ENCODE measurements at places on chromosomes 2 and 18.
A peak's percentile ranks its signal among the peaks of the same experiment; 100 is the strongest.

- no peak for DNase-seq
These were observed 75.8 kb downstream of the USP40 start for GRCh38 chr2:233490831-233491230.

GRCh38 chr18:13239171-13239956, 20.8 kb downstream of the LDLRAD4 start:
- DNase-seq = no peak

DNA sequence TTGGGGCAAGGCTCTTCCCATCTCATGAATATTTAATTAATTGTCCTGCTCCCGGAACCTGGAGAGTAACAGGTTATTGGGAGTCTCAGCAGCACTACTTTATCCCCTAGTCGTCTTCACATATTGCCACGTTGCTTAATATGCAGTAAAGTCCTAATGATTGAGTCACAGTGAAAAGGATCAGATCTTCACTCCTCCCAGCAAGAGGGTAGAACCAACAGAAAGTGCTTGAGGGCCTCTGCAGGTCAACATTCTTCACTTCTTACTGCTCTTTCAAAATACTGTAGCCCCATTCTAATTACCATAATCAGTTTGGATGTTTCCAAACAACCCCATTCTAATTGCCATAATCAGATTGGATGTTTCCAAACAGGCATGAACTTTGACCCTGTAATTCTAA, 801.0 kb downstream of the LRRTM4 start:
- no peak for DNase-seq

- DNase-seq = no peak
These were observed 2.2 kb upstream of the MAPRE2 start for GRCh38 chr18:35038881-35039491.

DNA sequence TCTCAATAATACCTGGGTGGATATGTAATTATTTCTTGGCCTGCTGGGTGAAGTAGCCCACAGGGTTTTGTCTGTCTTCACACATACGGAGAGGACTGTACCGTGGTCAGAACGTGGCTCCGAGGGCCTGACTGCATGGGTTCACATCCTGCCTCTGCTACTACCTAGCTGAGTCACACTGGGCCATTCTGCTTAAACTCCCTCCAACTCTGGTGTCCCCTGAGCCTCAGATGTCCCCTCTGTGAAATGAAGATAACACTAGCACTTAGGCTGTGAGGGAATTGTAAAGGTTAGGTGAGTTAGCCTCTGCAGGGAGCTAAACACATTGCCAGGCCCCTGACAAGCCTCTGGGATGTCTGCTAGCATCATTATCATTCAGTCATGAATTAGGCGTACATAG, 120.1 kb upstream of the NABP1 start:
- no peak for DNase-seq

DNA sequence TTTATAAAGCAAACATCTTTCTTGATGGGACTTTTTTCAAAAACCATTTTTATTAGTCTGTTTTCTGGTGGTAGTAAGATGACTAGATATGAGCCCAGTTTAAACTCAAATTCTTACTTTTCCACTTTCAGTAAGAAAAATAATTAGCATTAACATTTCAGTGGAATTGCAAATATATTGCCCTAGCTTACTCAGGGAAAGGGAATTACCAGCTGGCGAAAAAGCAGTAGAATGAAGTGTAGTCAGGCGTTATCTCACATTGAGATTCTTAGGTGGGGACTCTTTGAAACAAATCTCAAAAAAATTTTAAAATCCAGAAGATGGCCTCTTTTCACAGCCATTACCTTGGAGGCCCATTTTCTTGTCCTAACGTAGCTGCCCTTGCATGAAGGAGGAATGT, 65.8 kb downstream of the CRIM1 start:
- no peak for DNase-seq

DNA sequence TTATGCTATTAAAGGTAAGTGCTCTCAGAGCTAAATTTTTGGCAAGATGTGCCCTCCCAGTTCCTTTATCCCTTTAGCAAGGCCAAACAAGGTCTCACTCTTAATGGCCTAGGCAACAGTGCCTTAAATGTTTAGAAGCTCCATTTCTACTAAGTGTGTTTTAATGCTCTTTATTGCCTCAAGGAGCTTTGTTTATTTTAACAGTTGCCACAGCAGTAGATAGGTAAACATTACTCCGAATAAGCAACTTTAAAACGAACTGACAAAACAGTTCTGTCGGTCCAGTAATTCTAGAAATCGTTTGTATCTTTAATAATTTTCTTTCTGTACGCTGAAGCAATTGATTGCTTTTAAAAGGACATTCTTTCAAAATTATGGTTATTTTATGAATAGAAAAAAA, 74.5 kb downstream of the PIEZO2 start:
- DNase-seq = no peak

- DNase-seq = no peak
These were observed 96.1 kb upstream of the LMAN1 start for GRCh38 chr18:59454909-59455727.

DNA sequence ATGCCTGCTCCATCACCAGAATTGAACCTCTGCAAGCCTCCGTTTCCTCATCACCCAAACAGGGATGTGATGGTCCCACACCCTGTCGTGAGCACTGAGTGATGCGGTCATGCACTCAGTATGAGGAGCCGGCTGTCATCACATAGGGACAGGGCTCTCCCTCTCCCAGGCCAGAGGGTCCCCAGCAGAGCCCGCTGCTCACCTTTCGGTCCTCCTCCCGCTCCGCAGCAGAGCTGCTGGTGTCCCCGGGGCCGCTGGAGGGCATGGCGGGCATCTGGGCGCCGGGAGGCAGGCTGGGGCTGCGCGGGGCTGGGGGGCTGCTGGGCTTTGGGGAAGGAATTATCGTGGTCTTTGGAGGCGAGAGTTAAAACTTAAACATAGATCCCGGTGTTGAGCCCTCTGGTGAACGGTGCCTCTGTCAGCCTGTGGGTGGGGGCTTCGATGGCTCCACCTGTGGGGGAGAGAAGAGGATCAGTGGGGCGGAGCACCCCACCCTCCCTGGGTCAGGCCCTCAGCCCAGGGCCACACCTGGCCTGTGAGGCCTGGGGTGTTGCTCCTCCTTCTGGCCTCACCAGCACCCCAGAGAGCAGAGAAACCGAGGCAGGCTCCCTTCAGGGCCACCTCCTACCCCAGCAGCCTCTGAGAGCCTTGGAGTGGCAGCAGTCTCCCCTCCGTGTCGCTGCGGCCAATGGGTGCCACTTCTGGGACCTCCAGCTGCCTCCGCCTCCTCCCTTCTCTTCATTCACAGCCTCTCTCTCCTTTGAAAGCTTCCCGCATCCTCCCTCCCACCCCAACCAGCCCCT, 27.8 kb downstream of the DNMT3A start:
- no peak for DNase-seq

DNA sequence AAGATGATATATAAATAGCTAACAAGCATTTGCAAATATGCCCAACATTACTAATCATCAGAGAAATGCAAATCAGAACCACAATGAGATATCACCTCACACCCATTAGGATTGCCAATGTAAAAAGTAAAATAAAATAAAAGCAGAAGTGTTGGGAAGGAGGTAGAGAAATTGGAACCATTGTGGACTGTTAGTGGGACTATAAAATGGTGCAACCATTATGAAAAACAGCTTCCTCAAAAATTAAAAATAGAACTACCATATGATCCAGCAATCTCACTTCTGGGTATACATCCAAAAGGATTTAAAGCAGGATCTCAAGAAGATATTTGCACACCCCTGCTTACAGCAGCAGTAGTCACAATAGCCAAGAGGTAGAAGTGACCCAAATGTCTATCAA, 99.8 kb upstream of the DAPL1 start:
- no peak for DNase-seq

- no peak for DNase-seq
These were observed 67.0 kb downstream of the ASAP2 start for GRCh38 chr2:9273486-9274130.

- no peak for DNase-seq
These were observed 247.0 kb downstream of the TMX3 start for GRCh38 chr18:68467957-68468356.

- no peak for DNase-seq
These were observed 42.8 kb upstream of the LAPTM4A start for GRCh38 chr2:20094142-20094755.

GRCh38 chr2:190404487-190404886, 3.7 kb upstream of the MFSD6 start:
- DNase-seq = peak; percentile 21

DNA sequence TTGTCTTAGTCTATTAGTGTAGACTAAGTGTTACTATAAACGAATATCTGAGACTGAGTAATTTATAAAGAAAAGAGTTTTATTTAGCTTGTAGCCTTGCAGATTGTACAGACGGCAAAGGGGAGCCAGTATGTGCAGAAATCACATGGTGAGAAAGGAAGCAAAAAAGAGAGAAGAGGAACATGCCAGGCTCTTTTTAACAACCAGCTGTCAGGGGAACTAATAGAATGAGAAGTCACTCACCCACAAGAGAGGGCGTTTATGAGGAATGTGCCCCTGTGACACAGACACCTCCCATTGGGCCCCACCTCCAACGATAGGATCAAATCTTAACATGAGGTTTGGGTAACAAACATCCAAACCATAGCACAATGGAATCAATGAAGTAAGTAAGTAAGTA, 20.6 kb upstream of the ZNF804A start:
- no peak for DNase-seq

DNA sequence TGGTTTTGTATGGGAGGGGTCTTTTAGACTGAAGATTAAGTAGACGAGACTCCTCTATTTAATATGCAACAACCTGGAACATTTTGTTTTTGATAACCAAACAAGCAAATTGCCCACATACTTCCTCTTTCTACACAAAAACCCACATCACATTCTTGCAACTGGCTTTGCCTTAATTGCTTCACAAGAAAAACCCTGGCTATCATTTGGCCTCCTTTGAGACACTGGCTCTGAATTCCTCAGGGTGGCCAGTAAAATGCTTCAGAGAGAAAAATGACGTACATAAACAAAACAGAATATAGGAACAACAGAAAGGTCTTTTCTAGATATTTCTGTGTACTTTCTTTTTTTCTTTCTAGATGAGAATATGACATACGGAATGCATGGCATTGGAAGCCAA, 103.0 kb downstream of the TRIB2 start:
- DNase-seq = no peak

DNA sequence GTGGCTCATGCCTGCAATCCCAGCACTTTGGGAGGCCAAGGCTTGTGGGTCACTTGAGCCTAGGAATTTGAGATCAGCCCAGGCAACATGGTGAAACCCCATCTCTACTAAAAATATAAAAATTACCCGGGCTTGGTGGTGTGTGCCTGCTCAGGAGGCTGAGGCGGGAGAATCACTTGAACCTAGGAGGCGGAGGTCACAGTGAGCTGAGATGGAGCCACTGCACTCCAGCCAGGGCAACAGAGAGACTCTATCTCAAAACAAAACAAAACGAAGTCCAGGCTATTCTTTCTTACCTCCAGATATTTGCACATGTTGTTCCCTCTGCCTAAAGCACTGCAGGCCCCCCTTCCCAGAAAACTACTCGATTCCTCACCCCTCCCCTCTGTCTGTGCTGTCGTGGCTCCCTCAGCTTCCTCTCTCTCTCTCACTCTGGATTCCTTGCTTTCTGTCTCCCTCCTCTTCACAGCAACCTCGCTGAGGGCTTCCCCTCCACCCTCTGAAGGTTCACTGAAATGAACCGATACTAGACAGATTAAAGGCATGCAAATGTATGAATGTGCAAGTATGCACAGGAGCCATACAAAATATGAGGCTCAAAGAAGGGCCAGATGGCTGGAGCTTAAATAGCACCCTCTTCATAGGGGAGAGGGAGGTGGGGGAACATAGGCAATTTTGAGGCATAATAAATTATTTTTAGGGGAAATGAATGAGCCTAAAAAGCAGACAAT, 18.5 kb downstream of the TMEM177 start:
- DNase-seq = no peak

DNA sequence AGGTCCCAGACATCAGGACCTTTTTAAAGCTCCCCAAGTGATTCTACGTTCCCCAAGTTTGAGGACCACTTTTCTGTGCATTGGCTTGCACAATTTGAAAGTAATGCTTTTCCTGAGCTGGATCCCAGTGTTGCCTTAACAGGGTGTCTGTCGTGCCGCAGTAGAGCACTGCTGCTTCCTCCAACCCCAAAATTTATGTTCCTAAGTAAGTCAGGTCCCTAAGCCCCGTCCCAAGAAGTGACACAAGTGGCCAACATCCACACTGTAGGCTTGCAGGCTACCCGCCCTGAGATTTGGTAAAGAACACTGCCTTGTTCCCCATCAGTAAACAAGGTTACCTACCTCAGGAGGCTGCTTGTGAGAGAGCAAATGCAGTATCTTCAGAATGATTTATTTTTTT, 2.0 kb downstream of the SFT2D3 start:
- DNase-seq = no peak

DNA sequence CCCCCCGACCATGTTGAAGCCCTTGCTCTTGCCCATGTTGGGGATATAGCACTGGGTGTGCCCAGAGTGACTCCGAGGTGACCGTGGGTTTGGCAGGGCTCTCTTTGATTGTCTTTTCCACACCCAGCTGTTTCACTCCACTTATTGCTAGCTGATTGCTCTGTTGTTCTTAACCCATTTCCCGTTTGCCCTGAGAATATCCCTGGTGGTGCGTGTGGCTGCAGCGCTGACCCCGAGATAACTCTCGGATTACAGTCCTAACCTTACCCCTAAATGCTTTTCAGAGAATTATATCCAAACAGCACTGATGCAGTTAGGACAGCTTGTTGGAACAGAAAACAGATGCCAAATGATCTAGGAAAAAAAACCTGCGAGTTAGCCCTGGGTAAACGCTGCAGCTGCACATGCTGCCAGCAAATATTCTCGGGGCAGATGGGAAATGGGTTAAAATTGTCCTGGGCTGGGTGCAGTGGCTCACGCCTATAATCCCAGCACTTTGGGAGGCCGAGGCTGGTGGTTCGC, 34.3 kb upstream of the SNORC start:
- no peak for DNase-seq

DNA sequence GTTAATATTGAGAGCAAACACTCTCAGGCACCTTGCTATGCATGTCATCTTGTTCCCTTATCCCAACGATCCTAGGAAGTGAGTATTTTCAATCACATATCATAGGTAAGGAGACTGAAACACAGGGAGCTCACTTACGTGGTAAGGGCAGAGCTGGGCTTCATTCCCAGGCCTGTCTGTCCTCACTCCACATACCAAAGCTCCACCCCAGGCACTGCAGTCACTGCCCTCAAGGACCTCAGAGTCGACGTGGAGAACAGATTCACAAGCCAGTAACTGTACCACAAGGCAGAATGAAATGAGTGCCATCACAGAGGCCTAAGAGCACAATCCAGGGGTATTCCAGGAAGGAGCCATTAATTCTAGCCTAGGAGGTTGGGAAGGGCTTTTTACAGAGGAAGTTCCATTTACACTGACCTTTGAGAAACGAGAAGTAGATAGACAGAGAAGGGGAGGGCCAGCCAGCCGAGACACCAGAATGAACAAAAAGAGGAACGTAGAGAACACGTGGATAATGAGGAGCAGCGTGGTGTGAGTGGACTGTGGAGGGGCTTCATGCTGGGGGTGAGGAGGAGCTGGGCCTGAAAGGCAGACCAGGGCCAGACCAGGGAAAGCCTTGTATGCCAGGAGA, 48.6 kb downstream of the KIAA2012 start:
- no peak for DNase-seq

DNA sequence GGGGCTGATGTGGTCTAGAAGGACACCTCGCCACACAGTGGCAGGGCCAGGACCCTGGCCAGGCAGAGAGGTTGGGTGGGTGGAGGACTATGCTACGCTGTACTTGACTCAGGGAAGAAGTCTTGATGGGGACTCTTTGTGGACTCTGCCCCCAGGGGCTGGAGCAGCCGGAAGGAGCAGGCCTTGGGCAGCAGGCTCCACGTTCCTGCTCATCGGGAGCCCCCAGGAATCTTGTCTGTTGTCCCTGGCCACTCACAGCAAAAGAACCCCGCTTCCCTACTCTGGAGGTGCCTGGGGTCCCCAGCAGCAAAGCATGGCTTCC, 79.0 kb downstream of the POLR1A start:
- DNase-seq = no peak

All from stimulated activated CD4-positive, alpha-beta T cell treated with anti-CD3 and anti-CD28 coated beads, Interleukin-1b, Interleukin-23, amount 100 ng/mL, for 48 hours (primary cell).